ENCODE measurements at places on chromosomes 1 and 21.

DNA sequence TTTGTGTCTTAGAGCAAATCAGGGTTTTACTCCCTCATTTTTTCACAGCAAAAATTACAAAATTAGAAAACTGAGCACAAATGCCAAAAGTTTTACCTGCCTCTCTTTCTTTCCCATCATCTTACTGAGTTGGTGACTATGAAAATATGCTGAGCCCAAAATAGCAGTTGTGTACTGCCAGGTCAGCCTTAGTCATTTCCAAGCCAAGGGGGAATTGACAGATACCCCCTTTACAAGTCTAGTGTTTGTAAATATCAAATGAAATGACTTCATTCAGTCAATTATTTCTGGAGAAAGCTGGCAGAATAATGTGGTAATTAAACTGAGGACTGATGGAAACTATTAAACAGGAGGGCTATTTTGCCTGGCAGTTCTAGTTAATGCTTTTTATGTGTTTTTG lies 11.4 kb upstream of the GORAB start:
- DNase-seq, result no peak

- no peak for DNase-seq
Observed at GRCh38 chr1:91031081-91031480, 9.2 kb upstream of the ZNF644 start.

DNA sequence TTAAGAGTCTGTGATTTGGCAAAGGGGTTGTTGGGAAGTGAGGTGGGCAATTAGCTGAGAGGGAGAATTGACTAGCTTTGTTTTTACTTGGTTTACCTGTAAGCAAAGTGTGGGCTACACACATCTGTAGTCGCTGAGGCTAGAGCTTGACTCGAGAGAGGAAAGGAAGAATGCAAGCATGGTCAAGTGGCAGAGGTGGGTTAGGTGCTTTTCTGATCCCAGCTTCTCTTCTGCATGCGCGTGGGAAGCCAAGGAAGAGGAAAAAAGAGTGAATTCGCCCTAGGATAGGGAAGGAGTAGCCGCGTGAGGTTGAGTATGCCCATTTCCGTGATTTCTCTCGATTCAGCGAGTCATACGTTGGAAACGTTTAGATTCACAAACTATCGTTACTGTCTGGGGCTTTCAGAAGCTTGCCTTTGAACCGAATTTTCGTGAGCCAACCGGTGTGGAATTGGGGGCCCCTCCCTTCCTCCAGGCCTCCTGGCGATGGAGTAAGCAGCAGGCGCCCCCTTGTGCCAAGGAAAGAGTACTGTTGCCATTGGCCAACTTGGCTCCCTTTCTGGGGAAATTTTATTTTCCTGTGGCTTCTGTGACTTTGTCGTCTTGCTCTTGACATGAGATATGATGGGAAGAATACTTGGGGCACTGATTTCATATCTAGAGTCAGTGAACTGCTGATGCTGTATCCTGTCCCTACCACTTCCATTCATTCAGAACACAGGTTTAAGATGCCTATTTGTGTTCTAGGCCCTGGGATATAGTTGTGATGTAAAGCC lies 1.3 kb downstream of the PIGV start:
- DNase-seq, result peak; percentile 57

- DNase-seq, result no peak
Observed at GRCh38 chr1:218718977-218719376, 373.8 kb downstream of the TGFB2 start.

DNA sequence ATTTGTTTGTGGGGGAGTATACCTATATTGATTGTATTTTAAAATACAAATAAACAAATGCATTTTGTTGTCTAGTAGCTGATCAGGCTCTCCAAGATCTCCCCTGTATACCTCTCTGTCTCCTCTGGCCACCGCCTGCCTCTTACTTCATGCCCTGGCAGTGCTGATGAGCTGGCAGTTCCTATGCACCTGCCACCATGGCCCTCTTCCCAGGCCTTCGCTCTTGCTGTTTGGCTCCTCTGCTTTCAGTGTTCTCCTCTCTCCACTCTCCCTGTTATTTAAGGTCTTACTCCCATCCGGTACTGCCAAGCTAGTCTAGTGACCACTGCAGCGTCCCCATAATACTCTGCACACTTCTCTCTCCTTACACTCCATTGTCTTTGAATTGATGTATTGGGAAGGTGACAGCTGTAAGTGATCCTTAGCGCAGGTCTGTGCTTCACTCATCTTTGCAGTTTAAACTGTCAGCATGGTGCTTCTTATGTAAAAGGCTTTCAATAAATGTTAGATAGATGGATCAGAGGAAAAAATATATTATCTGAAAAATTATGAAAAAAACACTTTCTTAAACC lies 88.1 kb upstream of the ATP1A1 start:
- no peak for DNase-seq

DNA sequence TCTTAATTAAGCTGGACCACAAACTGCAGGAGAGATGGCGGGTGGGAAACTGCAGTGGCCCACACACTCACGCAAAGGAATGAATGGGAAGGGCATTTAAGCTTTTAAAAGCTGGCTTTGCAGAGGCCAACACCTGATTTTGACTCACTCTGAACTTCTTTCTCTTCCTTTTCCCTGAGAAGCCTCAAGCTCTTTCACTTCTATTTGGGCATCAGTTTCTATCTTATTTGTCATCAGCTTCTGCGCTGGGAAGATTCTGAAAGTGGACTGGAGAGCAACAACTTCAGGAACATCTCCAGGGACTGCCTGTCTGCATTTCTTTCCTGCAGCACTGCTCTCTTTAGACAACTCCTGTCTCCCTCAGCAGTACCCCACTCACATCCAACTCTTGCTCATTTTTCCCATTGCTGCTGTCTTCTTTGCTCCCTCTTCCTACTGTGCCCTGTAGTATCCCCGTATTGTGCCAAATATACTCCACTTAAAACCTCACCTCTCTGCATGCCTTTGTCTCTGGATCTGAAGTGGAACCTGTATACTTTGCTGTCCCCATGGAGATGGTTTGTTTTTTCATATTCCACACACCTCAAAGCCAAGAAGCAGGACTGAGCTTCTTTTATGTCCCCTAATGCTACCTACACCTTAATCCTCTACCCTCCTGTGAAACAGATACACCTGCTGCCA lies 143.3 kb upstream of the JUN start:
- no peak for DNase-seq

GRCh38 chr21:23718446-23719285 lies 1888.6 kb downstream of the MRPL39 start:
- DNase-seq, result no peak

DNA sequence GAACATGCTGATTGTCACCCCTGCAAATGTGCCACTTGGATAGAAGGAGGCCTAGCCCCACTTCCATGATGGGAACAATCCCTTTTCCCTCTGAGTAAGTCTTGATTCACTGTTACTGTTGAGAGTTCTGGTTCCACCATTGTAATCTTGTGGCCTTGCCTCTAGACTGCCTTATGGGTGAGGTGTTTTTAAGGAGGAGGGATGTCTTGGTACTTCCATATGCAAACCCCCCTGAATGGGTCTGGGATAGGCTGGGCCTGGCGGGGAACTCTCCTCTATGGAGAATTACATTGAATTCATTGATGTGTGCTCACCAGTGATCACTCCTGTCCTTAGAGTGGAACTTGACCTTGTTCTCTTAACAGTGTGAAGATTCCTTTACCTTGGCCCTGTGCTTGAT lies 5.8 kb downstream of the GALNT2 start:
- DNase-seq, result no peak

- no peak for DNase-seq
Observed at GRCh38 chr1:203170625-203171330, 4.8 kb downstream of the MYBPH start.

DNA sequence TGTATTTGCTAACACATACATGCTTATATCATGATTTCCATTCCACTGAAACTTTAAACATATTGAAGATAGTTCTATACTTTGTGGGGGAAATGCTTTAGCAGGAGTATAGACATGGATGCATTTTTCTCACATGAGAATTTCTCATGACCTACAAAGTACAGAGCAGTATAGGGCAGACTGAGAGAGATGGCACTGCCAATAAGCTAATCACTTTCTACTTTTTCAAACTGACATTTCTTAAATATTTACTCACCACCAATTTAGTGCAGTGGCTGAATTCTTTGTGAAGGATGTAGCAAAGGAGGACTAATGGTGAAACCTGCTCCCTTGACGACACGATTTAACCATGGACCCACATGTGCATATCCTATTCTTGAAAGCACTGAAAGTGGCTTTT lies 923.5 kb downstream of the ADGRL2 start:
- DNase-seq, result no peak

DNA sequence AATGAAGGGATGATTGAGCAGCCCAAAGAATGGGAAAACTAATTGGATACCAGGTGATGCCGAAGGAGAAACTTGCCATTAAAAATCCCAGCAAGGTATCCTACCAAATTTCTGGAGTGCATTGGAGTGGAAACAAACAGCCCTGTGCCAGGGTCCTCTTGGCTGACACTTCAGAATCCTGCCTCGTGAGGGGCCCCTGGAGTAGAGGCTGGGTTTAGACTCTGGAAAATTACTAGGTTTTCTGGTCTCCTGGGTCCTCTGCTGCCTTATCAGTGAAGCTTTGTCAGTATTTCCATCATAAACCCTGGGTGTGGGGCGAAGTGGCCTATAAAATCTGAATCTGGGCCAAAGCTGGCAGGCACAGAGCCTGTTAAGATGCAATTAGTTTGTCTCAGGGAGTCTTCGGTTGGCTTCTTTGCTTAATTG lies 289.2 kb upstream of the USP24 start:
- no peak for DNase-seq

DNA sequence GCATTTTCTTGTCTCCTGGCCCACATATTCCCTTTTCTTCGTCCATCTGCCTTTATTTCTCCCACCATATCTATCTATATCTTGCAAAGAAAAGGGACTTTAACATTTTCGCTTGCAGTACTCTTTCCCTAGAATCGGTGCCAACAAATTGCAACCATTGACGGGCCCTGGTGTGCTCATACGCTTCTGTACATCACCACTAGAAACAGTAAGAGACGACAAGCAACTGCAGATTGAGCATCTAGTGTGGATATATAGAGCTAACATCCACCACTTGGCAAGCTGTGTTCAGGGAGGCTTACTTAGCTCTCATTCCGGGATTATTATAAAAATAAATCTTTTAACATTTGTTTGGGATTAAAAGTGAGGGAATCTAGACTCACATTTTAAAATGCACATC lies 230.8 kb upstream of the PKN2 start:
- DNase-seq, result no peak

DNA sequence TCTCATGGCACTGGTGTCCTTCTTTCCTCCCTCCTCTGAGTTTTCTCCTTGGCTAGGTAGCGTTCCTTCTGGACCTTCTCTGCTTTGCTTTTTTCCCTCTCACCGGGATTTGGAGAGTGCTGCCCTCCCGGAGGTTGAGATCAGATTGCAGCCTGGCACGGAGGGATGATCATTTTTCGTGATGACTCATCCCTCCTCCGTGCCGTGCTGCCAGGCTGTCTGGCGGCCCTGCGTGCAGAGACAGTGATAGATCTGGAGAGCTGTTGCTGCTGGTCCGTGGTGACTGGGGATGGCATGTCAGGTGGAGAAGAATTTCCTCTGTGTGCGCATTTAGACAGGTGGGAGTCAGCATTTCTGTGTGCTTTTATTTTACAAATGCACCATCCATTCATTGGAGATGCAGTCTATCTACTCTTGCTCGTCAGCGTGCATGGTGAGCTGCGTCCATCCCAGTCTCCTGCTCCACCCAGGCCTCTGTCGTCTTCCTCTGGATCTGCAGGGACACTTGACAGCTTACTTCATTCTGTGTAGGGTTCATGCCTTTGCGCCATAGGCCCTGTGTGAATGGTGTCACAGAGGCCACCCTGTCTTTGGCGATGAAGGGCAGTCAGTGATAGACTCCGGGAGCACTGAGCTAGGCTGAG lies 104.4 kb downstream of the PCBP3 start:
- DNase-seq, result no peak

DNA sequence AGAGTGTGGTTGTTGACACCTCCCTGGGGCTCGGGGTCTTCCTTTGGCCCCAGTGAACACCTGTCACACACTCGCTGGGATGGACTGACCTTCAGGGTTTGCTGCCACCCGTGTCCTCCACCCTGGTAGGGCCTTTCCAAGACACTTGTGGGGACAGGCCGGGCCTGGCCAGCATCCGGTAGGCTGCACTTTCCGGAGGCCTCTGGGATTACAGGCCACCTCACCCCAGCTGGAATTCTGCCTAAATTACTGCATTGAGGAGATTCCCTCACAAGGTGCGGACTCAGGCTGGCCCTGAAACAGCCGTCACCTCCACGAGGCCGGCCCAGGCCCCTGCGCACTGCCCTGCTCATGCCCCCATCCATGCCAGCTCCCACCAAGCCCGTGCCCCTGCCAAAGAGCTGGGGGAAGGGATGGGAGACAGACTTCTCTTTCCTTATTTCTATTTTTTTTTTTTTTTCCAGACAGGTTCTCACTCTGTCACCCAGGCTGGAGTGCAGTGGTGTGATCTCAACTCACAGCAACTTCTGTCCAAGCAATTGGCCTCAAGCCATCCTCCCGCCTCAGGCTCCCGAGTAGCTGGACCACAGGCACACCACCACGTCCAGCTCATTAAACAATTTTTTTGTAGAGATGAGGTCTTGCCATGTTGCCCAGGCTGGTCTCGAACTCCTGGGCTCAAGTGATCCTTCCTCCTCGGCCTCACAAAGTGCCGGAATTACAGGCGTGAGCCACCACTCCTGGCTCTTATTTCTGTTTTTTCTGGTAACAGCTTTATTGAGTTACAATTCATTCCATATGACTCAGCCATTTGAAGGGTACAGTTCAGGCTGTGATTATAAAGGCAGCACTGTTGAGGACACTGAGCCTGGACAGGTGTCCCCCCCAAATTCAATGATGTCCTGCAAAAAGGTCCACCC lies 11.3 kb downstream of the CSTB start:
- DNase-seq, result no peak

DNA sequence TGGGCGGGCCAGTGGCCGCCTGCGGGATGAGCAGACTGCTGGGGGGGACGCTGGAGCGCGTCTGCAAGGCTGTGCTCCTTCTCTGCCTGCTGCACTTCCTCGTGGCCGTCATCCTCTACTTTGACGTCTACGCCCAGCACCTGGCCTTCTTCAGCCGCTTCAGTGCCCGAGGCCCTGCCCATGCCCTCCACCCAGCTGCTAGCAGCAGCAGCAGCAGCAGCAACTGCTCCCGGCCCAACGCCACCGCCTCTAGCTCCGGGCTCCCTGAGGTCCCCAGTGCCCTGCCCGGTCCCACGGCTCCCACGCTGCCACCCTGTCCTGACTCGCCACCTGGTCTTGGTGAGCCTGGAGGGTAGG lies 2.1 kb downstream of the B4GALT2 start:
- DNase-seq, result no peak

GRCh38 chr1:109807402-109807801 lies 43.7 kb upstream of the EPS8L3 start:
- no peak for DNase-seq
